ENCODE measurements at places on chromosomes 5 and 9.

DNA sequence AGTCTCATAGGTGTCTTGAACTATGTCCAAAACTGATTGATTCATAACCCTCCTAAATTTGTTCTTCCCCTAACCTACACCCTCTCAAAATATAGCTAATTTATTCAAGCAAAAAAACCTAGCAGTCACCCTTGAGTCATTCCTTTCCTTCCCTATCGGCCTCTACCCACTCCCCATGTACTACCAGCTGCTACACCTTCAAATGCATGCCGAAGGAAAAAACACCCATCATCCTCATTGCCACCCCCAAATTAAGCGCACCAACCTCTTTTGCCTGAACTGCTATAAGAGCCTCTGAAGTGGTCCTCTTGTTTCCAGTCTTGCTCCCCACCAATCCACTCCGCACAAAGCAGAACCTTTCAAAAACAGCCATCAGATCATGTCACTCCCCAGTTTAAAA is 12.6 kb downstream of the LIFR start:
- no peak for DNase-seq

- DNase-seq, result no peak
These were observed 12.9 kb downstream of the MINAR2 start for GRCh38 chr5:129760636-129761325.

DNA sequence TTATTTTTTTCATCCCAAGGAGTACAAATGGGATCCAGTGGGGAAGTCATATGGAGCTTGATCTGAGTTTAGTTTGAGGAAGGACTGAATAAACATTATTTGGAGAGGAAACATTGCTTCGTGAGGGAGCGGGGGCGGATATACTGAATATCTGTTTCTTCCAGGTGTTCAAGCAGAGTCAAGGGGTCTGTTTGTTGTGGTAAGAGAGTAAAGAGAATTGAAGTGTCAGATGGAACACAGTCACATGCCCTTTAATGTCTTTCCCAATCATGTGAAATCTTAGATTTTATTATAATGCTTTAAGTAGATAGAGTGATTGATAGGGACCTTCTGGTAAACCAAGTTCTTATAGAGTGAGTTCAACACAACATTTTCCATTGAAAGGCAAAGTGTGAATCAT is 33.7 kb downstream of the DDX46 start:
- no peak for DNase-seq

DNA sequence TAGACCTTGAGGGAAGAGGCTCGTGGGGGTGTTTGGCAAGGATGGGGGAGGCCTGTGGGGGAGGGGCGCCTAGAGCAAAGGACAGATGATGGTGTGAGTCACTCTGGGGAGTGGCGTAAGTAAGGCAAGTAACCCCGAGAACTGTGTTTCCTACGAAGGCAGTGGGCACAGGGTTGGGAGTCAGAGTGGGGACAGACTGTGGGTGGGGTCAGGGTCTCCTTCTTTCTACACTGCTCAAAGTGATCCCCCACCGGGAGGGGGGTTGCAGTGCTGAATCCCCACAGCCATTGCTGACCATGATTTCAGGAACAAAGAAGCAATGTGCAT is 136.8 kb downstream of the TENT4A start:
- DNase-seq, result no peak

- no peak for DNase-seq
These were observed 44.6 kb upstream of the SEMA4D start for GRCh38 chr9:89542401-89543021.

GRCh38 chr5:26645659-26646058 is 392.7 kb downstream of the CDH9 start:
- no peak for DNase-seq

GRCh38 chr9:102428305-102428704 is 566.8 kb upstream of the CYLC2 start:
- no peak for DNase-seq
